ENCODE measurements at places on chromosomes 12 and 14. TPM values are rescaled to one million over a fixed set of nuclear protein-coding genes. Genes with fewer than 3 reads are reported as not detected.

KLHL42 gene
- 26.4 TPM for total RNA-seq

FZD10 gene
- total RNA-seq: 10.1 TPM

CYP46A1 gene
- 3.1 TPM for total RNA-seq

TC2N gene
- 30.9 TPM for total RNA-seq

NR1H4 gene
- 0.92 TPM for total RNA-seq

ANKRD33 gene
- not detected for total RNA-seq

GLT8D2 gene
- total RNA-seq: 40.3 TPM

KRT3 gene
- not detected for total RNA-seq

GPRC5D gene
- total RNA-seq: not detected

CRACR2A gene
- total RNA-seq: 5.1 TPM

SPPL3 gene
- total RNA-seq: 15.9 TPM

NRDE2 gene
- total RNA-seq: 16.8 TPM

CIDEB gene
- total RNA-seq: 14.6 TPM

TRIM9 gene
- total RNA-seq: 1.1 TPM

GLT1D1 gene
- total RNA-seq: 1.8 TPM

CMA1 gene
- not detected for total RNA-seq

EML1 gene
- total RNA-seq: 92.9 TPM

RAD51AP1 gene
- total RNA-seq: 18.3 TPM

TCL1B gene
- not detected for total RNA-seq

DTX1 gene
- 10.9 TPM for total RNA-seq

OR4K13 gene
- not detected for total RNA-seq

CALM1 gene
- total RNA-seq: 236 TPM

SUOX gene
- total RNA-seq: 11.1 TPM

SDR9C7 gene
- 0.51 TPM for total RNA-seq

BEST3 gene
- 72.2 TPM for total RNA-seq

HOXC12 gene
- not detected for total RNA-seq

SLC5A8 gene
- 0.41 TPM for total RNA-seq

CCDC177 gene
- total RNA-seq: 0.21 TPM

KRT81 gene
- 0.41 TPM for total RNA-seq

CLEC2A gene
- total RNA-seq: not detected

LRP1-AS gene
- not detected for total RNA-seq

TMPRSS12 gene
- not detected for total RNA-seq

MCRS1 gene
- total RNA-seq: 51.8 TPM

ACIN1 gene
- 103 TPM for total RNA-seq

OR6C75 gene
- total RNA-seq: not detected

GUCY2C gene
- 0.21 TPM for total RNA-seq

KRT6C gene
- 19.3 TPM for total RNA-seq

REP15 gene
- 3.0 TPM for total RNA-seq

TXNDC16 gene
- total RNA-seq: 12.5 TPM

AQP6 gene
- 0.10 TPM for total RNA-seq

IL31 gene
- total RNA-seq: not detected
